Peyer's patch (tissue), 4 donors: ENCODE measurements at places on chromosomes 16 and 17. TPM values are rescaled to one million over a fixed set of nuclear protein-coding genes. Genes with fewer than 3 reads are reported as not detected.
A peak's percentile ranks its signal among the peaks of the same experiment; 100 is the strongest.

DNA sequence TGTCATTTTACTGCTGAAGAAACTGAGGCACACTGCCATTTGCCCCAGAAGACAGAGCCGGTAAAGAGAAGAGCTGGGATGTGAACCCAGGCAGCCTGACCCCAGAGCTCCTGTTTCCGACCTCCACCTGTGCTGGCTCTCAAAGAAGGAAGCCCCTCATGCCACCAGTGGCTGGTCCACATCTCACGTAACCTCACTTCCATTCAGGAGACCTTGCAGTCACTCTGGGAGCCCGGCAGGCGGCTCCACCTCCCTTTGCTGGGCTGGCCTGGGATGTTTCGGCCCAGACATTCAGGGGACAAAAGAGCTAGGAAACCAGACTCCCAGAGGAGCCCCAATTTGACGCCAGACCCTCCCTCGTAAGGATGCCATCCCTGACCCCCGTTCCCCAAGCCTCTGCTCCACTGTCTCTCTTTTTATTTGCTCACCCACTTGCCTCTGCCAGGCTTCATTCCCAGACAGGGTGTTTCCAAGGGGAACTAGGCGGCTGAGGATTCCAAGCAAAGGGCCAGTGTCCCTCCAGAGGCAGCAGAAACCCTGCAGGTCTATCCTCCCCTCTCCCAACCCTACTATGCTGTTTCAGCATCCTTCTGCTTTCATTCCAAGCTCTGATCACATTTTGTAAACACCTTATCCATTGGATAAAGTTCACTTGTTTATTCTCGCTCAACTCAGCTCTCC lies 2.8 kb downstream of the TAF1C start:
- H3K27ac ChIP-seq: peak overlapping the region; percentile 19
- H3K27me3 ChIP-seq: no peaks in the 10 kb centered on the region
- H3K36me3 ChIP-seq: no peaks in the 10 kb centered on the region
- no peak overlapping the region for H3K4me3 ChIP-seq

The CTRB2 gene
- not detected for total RNA-seq

GRCh38 chr17:45120558-45120957 lies 11.8 kb downstream of the PLCD3 start:
- H3K36me3 ChIP-seq: peaks cover 4% of the 10 kb centered on the region
- H3K27me3 ChIP-seq: no peaks in the 10 kb centered on the region
- no peak overlapping the region for H3K4me3 ChIP-seq
- no peak for DNase-seq

The ULK2 gene
- total RNA-seq: 5.8 TPM

The TBC1D3C gene
- total RNA-seq: not detected

DNA sequence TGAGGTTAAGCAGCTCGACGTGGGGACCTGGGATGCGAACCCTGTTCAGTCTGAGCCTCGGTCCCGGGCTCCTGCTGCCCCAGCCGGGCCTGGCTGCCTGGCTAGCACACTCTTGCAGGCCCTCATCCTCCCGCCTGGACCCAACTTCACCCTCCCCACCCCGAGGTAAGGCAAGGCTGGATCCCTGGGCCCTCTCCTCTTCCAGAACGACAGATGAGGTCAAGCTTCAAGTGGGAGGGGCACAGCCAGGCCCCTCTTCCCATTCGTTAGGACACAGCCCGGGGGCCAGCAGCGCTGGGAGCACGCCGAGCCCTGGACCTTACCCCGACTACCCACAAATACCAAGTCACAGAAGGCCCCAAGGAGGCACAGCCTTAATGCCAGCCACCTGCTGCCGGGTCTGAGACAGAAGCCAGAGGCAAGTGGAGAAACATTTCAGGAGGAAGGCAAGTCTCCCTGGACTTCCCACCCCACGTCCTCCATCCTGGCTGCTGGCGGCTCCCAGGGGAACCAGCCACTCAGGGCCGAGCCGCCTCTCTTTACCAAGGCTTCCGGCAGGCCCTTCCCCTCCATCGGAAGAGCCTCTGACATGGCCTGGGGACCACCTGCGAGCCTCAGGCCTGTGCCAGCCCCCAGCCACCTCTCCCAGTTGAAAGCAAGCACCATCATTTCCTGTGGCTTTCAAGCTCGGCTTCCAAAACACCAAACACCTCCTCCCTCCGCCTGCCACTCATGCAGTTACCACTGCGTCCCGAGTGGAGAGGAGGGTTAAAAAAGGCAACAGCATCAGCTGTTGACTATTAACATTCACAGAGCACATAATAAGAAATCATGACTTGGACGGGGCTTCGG lies 59.9 kb downstream of the RPH3AL start:
- H3K27me3 ChIP-seq: no peaks in the 10 kb centered on the region
- no peaks in the 10 kb centered on the region for H3K36me3 ChIP-seq
- no peak overlapping the region for H3K27ac ChIP-seq
- no peak overlapping the region for H3K4me3 ChIP-seq

The CDRT4 gene
- not detected for total RNA-seq

DNA sequence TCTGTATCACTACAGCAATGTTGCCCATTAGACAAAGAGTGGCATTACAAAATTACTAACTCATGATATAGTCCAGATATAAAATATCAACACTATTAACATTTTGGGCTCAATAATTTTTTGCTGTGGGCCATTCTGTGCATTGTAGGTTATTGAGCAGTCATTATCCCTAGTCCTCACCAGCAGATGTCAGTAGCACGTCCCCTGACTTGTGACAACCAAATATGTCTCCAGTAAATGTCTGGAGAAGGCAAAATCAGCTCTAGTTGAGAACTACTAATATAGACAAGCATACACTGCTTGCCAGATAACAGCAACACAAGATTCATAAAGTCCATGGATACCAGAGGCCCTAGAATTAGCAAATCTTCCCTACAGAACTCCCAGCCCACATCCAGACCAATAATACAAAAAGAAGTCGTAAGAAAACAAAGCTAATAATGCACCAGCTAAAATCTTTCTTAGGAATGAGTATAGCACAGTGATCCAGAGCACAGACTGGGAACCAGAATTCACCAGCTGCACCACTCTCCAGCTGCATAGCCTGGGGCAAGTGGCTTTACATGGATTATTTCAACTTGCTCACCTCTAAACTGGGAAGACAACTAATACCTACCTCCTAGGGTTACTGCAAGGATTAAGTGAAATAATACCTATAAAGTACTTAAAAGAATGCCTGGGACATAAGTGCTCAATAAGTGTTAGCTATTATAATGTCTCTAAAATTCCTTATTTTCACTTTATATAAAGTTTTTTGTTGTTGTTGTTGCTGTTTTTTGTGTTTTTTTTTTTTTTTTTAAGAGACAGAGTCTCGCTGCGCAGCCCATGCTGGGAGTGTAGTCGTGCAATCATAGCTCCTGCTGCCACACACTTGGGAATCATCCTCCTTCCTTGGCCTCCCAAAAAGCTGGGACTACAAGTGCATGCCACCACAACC lies 23.7 kb downstream of the HELZ start:
- H3K4me1 ChIP-seq: peaks cover 14% of the 10 kb centered on the region
- no peak overlapping the region for H3K4me3 ChIP-seq
- DNase-seq: no peak
- no peak overlapping the region for H3K27ac ChIP-seq
- H3K36me3 ChIP-seq: no peaks in the 10 kb centered on the region

DNA sequence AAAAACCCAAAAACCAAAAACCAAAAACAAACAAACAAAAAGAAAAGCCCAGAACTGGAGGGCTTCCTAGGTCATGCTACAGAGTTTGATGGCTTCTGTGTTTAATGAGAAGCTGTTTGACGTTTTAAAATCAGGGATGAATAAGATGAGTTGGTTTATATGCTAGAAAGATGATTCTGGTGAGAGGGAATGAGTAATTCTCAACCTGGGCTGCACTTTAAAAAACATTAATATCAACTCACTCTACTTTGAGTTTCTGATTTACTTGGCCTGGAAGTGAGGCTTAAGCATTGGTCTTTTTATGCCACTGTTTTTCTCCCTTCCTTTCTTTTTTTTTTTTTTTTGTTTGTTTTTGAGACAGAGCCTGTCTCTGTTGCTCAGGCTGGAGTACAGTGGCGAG lies 5.1 kb downstream of the RGS9 start:
- no peaks in the 10 kb centered on the region for H3K4me1 ChIP-seq
- no peak for DNase-seq
- no peaks in the 10 kb centered on the region for H3K27me3 ChIP-seq
- no peak overlapping the region for H3K27ac ChIP-seq
- no peak overlapping the region for H3K4me3 ChIP-seq

The SETD1A gene
- total RNA-seq: 22.0 TPM

The CPHXL gene
- total RNA-seq: not detected

GRCh38 chr16:50915120-50915519 lies 173.2 kb downstream of the CYLD start:
- H3K4me3 ChIP-seq: no peak overlapping the region
- H3K4me1 ChIP-seq: no peaks in the 10 kb centered on the region
- no peak for DNase-seq
- H3K27ac ChIP-seq: no peak overlapping the region
- H3K36me3 ChIP-seq: no peaks in the 10 kb centered on the region
- no peaks in the 10 kb centered on the region for H3K27me3 ChIP-seq

- H3K36me3 ChIP-seq: no peaks in the 10 kb centered on the region
- H3K4me1 ChIP-seq: no peaks in the 10 kb centered on the region
- no peaks in the 10 kb centered on the region for H3K27me3 ChIP-seq
- no peak overlapping the region for H3K4me3 ChIP-seq
- no peak overlapping the region for H3K27ac ChIP-seq
Observed at GRCh38 chr17:61420052-61420451, 20.4 kb downstream of the TBX2 start.

DNA sequence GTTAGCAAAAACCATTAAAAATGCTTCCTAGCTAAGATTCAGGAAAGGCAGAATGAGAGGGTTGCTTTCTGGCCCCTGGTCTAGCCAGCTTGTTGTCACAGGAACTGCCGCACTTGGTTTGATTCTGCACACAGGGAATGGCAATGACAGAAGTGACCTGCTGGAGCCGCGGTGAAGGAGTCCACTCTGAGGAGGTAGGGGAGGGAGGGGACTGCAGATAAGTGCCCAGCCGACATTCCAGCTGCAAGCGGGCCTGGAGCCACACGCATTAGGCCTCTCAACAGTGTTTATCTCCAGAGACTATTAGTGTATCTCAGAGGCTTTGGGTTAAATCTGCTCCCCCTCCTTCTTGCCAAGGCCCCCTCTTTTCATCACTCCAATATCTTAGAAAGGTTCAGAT lies 38.6 kb downstream of the CDRT15 start:
- H3K36me3 ChIP-seq: no peaks in the 10 kb centered on the region
- peaks cover 7% of the 10 kb centered on the region for H3K4me1 ChIP-seq
- H3K27me3 ChIP-seq: no peaks in the 10 kb centered on the region
- H3K4me3 ChIP-seq: no peak overlapping the region
- no peak overlapping the region for H3K27ac ChIP-seq

The C16orf92 gene
- not detected for total RNA-seq

- no peak overlapping the region for H3K27ac ChIP-seq
- H3K27me3 ChIP-seq: no peaks in the 10 kb centered on the region
- H3K4me1 ChIP-seq: no peaks in the 10 kb centered on the region
- no peak overlapping the region for H3K4me3 ChIP-seq
- no peak for DNase-seq
Observed at GRCh38 chr17:60006160-60006559, 41.6 kb upstream of the RNFT1 start.

The CSH2 gene
- not detected for total RNA-seq

GRCh38 chr17:58513267-58513964 lies 1.0 kb downstream of the MTMR4 start:
- no peak overlapping the region for H3K27ac ChIP-seq
- H3K4me1 ChIP-seq: peaks cover 11% of the 10 kb centered on the region
- peaks cover 46% of the 10 kb centered on the region for H3K36me3 ChIP-seq

The HS3ST3B1 gene
- total RNA-seq: 2.1 TPM

The FOXK2 gene
- 40.6 TPM for total RNA-seq

DNA sequence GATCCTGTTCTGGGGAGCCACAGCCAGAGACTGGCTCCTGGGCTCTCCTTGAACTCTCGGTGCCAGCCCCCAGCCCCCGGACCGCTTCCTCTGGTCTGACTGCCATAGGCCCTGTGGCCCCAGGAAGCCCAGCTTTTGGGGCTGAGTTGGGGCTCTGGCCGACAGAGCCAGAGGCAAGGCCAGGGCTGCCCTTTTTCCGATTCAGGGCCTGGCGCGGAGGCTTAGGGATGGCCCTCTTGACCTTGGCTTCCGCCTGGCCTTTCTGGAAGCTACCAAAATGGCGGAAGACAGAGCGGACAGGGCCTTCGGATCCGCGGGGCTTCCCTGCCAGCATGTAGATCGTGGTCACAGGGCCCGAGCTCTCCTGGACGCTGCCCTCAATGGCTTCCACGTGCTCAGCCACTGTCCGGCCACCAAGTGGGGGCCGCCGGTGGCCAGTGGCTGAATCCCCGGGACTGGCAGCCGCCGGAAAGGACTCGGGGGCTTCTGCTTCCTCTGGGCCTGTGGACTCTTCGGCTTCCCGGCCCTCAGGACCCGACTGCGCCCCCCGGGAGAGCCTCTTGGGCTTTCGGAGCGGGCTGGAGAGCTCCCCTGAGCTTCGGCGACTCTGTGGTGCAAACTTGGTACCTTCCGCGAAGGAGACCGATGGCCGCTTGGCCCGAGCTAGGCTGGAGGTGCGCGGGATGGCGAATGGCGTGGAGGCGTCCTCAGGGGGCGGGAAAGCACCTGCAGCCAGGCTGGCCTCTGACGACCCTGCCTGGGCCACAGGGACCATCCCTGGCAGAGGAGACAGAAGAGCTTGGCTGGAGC lies 6.4 kb upstream of the SLC43A2 start:
- H3K4me3 ChIP-seq: no peak overlapping the region
- H3K36me3 ChIP-seq: no peaks in the 10 kb centered on the region
- no peaks in the 10 kb centered on the region for H3K27me3 ChIP-seq

DNA sequence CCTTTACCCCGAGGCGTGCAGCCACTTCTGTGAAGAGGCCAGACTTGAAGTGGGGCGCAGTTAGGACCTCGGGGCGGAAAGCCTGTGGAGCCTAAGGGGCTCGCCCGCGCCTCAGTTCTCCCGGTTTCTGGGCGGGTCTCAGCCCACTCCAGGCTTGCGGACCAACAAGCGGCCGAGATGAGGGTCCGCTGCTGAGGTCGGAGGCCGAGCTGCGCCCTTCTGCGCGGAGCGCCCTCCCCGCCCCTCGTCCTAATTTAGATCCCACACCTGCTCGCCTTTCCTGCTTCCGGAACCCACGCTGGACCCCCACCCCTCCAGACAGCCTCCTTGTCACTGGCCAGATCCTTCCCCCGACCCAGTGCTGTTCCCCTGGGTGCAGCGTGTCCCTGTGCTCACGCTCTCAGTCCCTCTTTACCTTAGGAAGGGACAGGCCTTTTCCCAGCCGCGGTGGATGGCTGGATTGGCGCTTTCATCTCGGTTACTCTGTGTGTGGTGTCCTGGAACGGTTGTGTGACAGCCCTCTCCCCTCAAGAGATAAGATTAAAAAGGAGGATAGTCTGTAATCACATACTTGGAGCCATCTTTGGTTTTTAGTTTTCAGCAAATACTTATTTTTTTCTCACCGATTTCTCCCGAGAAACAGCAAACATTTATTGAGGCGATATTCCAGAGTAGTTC lies 933 bp upstream of the ATXN7L3 start:
- H3K4me1 ChIP-seq: no peaks in the 10 kb centered on the region
- peak overlapping the region; percentile 87 for H3K4me3 ChIP-seq
- H3K27me3 ChIP-seq: no peaks in the 10 kb centered on the region
- no peaks in the 10 kb centered on the region for H3K36me3 ChIP-seq
- peak overlapping the region; percentile 100 for H3K27ac ChIP-seq

GRCh38 chr17:36059406-36059805 lies 4.7 kb upstream of the CCL18 start:
- DNase-seq: no peak
- H3K36me3 ChIP-seq: no peaks in the 10 kb centered on the region
- H3K4me3 ChIP-seq: no peak overlapping the region
- no peak overlapping the region for H3K27ac ChIP-seq

The EFCAB3 gene
- total RNA-seq: not detected
